ENCODE measurements at places on chromosomes 16 and 17.
A peak's percentile ranks its signal among the peaks of the same experiment; 100 is the strongest.

GRCh38 chr17:36590082-36590481 lies 1.6 kb upstream of the DHRS11 start:
- no peak for DNase-seq

DNA sequence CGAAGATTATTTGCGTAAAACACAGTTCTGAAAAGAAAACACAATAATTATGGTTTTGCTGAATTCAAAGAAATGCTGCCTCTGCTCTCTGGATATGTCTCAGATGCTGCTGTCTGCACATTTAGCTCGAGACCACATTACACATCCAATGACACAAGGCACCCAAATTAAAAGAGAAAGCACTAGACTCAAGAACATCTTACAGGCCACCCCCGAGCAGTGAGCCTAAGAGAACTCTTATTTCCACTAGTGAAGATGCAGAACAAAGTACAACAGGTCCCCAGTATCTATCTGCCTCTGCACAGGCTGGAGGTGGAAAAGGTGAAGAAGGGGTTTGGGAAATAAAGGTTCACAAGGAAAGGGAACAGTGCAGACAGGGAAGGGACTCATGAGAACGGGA lies 33.5 kb downstream of the GRB2 start:
- DNase-seq, result no peak

GRCh38 chr17:65638221-65638975 lies 77.0 kb upstream of the AXIN2 start:
- no peak for DNase-seq

GRCh38 chr16:86975445-86975844 lies 341.7 kb downstream of the C16orf95 start:
- DNase-seq, result no peak

- no peak for DNase-seq
Observed at GRCh38 chr17:77609553-77610517, 348.7 kb upstream of the TNRC6C start.

GRCh38 chr16:84544031-84544773 lies 39.7 kb upstream of the MEAK7 start:
- DNase-seq, result no peak

DNA sequence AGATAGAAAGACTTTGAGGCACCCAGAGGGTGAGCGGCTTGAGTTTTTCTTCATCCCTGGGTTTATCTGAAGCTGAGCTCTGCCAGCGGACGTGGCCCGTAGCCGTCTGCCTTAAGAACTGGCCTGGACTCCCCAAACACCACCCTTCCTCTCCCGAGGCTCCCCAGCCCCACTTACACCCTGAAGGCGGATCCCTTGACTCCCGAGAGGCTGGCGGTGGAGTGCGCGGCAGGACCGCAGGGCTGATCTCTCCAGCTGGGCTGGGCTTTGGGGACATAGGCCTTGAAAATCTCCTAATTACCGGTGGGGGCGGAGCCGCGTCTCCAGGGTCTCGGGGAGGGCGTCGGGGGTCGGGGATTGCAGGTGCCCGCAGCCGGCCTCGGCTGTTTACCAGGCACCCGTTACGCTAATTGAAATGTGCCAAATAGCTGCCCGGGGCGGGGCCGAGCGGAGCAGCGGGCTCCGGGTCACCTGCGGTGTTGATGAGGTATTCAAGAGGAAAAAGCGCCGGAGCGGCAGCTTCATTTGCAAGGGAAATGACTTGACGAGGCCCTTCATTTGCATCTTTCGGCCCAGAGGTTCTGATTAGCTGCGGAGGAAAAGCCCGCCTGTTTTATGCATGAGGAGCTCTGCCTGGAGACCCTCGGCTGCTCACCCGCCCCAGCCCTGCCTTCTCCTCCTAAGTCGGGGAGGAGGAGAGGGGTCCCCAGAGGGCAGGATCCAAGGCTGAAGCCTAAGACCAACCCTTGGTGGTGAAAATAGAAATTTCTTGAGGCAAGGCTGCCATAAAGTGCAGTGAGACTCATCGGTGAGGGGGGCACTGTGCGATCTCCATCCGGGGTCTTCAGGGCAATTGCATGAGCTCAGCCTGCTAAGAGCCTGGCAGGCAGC lies 100.7 kb downstream of the MGAT5B start:
- peak; percentile 49 for DNase-seq

DNA sequence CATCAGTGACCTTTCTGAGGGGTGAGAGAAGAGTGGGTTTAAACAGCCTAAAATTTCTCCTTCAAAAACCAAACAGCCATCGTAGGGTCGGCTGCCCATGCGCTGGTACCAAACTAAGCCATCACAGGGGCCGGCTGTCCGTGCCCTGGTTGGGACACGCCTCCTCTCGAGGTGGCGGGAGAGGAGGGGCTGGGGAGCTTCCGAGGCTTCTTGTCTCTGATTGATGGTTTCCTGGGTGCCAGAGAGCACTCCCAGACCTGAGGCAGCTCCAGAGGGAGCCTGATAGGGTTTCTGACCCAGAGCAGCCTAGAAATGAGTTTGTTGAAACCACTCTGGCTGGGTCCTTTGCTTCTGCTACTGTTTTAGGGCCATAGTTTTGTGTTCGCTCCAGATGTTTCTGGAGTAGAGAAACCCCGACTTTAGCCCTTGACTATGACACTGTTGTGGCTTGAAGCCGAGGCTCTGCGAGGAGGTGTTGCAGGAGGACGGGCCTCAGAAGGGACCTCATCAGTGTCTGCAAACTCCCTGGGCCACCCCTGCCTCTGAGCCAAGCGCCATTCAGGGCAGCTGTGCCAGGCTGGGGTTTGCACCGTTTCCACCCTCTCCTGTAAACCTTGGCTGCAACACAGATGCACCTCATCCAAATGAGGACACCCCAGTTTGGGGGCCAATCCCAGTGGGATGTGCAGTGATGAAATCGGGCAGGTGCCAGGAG lies 6.2 kb downstream of the ZNF276 start:
- DNase-seq, result no peak

DNA sequence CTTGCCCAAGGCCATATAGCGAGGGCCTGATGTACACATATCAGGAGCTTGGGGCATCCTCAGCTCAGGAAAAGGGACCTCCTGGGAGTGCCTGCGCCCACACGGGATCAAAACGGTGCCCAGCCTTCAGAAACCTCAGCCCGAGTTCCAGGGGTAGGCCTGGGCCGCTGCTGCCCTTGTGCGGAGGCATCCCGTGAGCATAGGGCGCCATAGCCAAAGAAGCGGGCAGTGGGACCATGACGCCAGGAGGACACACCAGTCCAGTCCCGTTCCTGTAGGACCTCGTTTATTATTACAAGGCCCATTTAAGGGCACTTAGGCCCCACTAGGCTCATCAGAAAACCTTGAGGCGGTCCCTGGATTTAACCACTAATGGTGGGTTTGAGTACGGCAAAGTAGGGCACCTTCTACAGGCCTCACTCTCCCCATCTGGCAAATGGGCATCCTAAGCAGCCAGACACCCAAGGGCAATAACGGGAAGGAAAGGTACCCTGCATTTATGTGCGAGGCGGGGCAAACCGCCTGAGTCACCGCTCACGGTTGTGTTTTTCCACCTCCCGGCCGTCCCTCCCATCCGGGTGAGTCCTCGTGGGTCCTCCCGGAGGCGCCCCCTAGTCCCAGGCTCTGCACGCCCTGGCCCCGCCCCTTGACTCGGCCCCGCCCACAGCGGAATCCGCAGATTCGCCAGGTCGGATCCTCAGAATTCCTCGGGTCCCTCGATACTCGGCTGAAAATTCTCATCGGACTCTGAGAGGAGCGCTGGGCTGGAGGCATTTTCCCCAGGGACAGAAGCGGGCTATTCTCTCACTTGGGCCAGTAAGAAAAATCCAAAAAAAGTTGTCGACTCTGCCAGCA lies 726 bp upstream of the SETD1A start:
- peak; percentile 88 for DNase-seq

DNA sequence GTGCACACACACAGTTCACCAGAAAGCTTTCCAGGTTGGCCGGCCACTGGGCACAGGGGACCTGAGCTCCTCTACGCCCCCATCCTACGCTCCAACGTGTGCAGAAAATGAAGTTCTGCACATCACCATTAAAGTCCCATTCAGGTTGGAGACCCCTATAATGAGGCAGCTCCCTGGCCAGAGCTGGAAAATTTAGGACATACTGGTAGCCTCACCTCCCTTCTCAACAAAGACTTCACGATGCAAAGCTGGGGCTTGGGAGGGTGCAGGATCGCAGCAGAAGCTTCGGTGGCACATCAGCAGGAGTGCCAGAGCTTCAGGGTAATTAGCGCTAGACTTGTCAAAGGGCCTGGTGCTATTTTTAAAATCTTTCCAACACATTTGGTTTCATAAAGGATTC lies 15.4 kb upstream of the CALB2 start:
- DNase-seq, result no peak

DNA sequence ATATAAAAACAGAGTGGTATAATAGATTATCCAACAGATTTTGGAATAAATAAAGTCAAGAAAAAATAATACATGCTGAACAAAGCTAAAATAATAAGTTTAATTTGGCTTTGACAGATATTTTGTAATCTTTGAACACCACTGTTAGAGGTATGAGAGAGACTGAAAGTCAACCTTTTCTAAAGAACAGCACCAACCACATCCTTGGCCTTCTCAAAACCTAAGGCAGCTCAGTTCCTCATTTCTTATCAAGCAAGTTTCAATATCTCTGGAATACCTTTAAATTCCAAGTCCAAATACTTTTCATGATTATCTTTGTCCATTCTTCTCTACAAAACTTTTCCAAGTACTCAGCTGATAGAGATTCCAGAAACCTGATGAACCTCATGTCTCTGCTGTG lies 1603.8 kb downstream of the CDH8 start:
- no peak for DNase-seq
